Trophoblast cell (in vitro differentiated cells and primary cell): ENCODE measurements at places on chromosomes 12 and 14.
A peak's percentile ranks its signal among the peaks of the same experiment; 100 is the strongest.

- DNase-seq = no peak
- no peaks in the 10 kb centered on the region for H3K36me3 ChIP-seq
- H3K4me3 ChIP-seq = no peak overlapping the region
These were observed 156.6 kb upstream of the CAND1 start for GRCh38 chr12:67112586-67112985.

GRCh38 chr12:103757248-103757647 is 83.8 kb downstream of the NT5DC3 start:
- H3K27ac ChIP-seq = no peak overlapping the region
- H3K36me3 ChIP-seq = peaks cover 2% of the 10 kb centered on the region
- no peaks in the 10 kb centered on the region for H3K4me1 ChIP-seq
- H3K27me3 ChIP-seq = no peaks in the 10 kb centered on the region
- DNase-seq = no peak
- H3K4me3 ChIP-seq = no peak overlapping the region

- H3K27ac ChIP-seq = no peak overlapping the region
- peak; percentile 13 for DNase-seq
- no peaks in the 10 kb centered on the region for H3K27me3 ChIP-seq
- no peaks in the 10 kb centered on the region for H3K4me1 ChIP-seq
These were observed 356.7 kb downstream of the ETNK1 start for GRCh38 chr12:22981711-22982110.

GRCh38 chr14:24422261-24422660 is 7.2 kb downstream of the CBLN3 start:
- H3K36me3 ChIP-seq = no peaks in the 10 kb centered on the region
- DNase-seq = no peak
- H3K4me3 ChIP-seq = no peak overlapping the region
- H3K27me3 ChIP-seq = no peaks in the 10 kb centered on the region
- H3K4me1 ChIP-seq = no peaks in the 10 kb centered on the region

- no peak for DNase-seq
- H3K27me3 ChIP-seq = no peaks in the 10 kb centered on the region
These were observed 11.0 kb upstream of the JPH4 start for GRCh38 chr14:23589606-23590005.

DNA sequence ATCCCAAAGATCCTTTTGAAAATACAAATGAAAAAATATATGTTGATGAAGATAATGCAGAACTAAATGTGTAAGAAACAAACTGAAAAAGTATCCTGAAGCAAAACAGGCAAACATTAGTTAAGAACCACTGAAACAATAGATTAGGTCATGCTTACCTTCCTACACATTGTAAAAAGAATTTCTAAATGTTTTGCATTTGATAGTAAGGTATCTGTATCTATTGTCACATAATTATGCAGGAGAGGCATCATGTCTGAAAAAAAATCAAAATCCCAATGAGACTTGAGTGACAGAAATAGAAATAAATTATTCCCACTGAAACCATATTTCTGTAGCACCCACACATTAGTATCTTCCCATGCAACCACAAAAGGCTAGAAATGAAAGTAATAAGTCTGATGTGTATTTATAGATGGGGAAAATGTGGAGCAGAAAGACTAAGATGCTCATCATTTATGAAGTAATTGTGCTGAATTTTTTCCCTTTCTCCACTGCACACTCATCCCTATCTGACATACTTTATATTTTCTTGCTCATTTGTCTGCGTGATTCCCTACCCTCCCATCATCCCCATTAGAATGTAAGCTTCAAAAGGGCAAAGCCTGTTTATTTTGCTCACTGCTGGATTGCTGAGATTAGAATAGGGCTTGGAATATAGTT is 43.5 kb downstream of the IPO8 start:
- H3K36me3 ChIP-seq = peaks cover 2% of the 10 kb centered on the region
- no peak overlapping the region for H3K27ac ChIP-seq
- H3K4me1 ChIP-seq = no peaks in the 10 kb centered on the region
- no peak overlapping the region for H3K4me3 ChIP-seq

DNA sequence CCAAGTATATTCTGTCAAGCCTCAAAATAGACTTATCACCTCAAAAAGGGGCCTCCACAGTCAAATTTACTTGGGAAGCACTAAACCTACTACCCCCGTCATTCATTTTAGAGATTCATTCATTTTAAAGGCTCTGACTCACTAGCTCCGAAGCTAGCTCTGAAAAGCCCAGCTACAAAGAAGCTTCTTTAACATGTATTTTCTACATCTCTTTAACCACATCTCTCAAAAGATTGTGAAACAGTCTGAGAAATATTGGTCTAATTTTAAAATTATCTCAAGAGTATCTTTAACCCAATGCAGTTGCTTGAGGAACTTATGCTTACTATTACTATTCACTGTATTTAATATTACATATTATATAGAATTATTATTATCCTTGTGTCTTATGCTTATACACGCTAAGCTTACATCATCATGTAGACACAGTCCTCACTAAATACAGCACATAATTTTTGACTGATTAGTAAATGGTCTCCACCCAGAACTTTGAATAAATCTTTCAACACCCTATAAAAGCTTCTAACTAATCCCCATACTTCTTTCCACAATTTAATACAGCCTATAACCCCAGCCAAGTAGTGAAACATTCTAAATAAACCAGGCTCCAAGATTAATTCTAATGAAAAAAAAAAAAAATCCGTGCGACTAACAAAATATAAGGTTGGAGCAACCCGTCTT is 7.8 kb downstream of the NT5DC3 start:
- H3K36me3 ChIP-seq = no peaks in the 10 kb centered on the region
- no peak overlapping the region for H3K27ac ChIP-seq
- H3K27me3 ChIP-seq = no peaks in the 10 kb centered on the region

DNA sequence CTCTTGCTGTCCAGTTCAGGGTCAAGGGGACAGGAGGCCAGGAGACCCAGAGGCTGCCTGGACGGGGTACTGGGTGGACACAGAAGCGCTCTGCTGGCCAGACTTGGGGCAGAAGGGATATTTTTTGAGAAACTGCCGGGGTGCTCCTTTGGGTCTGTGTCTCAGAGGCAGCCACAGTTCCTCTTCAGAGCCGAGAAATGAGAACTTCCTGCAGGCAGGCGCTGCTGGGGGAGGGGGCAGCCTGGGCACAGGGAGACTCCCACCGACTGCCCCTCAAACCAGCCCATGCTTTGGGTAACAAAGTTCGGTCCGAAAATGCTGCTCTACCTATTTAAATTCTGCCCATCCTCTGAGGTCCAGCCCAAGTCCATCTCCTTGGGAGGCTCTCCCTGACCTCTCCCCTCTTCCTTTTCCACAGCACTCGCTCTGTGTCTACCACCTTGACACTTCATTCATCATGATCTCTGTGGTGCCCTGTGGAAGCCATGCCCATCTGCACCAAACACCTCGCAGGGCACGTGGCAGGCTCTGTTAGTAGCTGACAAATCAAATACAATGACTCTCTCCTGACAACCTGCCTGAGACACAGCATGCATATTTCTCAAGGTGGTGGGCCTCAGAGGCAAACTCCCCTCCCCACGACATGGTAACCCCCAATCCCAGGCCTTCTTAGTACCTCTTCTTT is 16.4 kb downstream of the HDAC7 start:
- no peak overlapping the region for H3K4me3 ChIP-seq
- peaks cover 42% of the 10 kb centered on the region for H3K36me3 ChIP-seq
- peaks cover 31% of the 10 kb centered on the region for H3K4me1 ChIP-seq
- no peaks in the 10 kb centered on the region for H3K27me3 ChIP-seq

GRCh38 chr12:118536306-118536906 is 160.1 kb downstream of the SUDS3 start:
- H3K36me3 ChIP-seq = no peaks in the 10 kb centered on the region
- no peaks in the 10 kb centered on the region for H3K27me3 ChIP-seq
- peak; percentile 87 for DNase-seq
- no peaks in the 10 kb centered on the region for H3K4me1 ChIP-seq
- H3K27ac ChIP-seq = no peak overlapping the region

- peaks cover 6% of the 10 kb centered on the region for H3K4me1 ChIP-seq
- no peaks in the 10 kb centered on the region for H3K36me3 ChIP-seq
- DNase-seq = peak; percentile 91
- no peak overlapping the region for H3K27ac ChIP-seq
These were observed 3.8 kb downstream of the TXNRD1 start for GRCh38 chr12:104219361-104219892.

DNA sequence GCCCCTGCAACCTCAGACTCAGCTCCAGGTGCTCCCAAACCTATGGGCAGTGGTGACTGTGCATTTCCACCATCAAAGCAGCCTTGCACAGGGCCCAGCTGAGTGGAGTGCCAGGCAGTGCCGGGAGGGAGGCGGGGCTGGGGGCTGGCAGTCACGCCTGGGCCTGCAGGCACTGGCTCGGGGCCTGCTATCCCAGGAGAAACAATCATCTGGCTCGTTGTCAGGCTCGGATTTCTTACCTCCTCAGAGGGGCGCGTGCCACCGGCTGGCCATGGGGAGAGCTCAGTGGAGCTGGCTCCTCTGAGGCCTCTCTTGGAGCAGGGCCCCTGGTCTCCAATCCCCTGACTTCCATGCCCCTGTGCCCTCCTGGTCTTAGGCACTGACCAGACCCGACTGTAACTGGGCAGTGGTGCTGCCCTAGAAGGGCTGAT is 20.2 kb upstream of the PPP1R13B start:
- peaks cover 14% of the 10 kb centered on the region for H3K4me1 ChIP-seq
- no peak overlapping the region for H3K27ac ChIP-seq
- no peak for DNase-seq
- H3K4me3 ChIP-seq = no peak overlapping the region
- H3K27me3 ChIP-seq = no peaks in the 10 kb centered on the region

DNA sequence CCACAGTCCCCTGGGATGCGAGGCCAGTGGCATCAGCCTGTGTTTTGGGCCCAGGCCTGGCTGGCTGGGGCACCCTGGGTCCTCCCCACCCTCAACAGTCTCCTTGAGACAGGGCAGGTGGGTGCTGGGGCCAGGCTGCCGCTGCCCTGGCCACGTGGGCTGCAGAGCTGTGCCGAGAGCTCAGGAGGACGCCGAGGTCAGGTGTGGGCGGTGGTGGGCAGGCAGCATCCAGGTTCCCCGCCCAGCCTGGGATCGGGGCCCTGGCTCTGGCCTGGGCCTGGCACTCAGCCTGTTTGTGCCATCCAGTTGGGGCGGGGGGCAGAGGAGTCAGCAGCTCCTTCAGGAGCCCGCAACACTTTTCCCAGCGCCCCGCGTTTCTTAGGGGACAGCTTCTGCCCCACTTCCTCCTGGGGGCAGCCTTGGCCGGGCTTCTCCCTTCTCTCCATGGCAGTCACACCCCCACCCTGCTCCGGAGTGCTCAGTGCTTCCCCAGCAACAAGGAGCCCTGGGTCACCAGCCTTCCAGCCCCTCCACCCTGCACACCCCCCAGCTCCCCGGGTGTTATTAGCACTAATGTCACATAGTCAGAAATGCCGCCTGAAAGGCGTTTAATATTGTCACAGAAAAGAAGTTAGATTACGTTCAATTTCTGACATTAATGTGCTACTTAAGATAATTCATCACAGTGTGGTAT is 30.8 kb downstream of the KIF26A start:
- H3K4me1 ChIP-seq = peaks cover 14% of the 10 kb centered on the region
- no peak for DNase-seq
- no peak overlapping the region for H3K4me3 ChIP-seq
- no peak overlapping the region for H3K27ac ChIP-seq
- no peaks in the 10 kb centered on the region for H3K27me3 ChIP-seq

- no peak overlapping the region for H3K4me3 ChIP-seq
- no peaks in the 10 kb centered on the region for H3K36me3 ChIP-seq
- H3K27ac ChIP-seq = no peak overlapping the region
- H3K27me3 ChIP-seq = no peaks in the 10 kb centered on the region
- no peaks in the 10 kb centered on the region for H3K4me1 ChIP-seq
- peak; percentile 29 for DNase-seq
These were observed 114.4 kb downstream of the LMNTD1 start for GRCh38 chr12:25438638-25439037.

DNA sequence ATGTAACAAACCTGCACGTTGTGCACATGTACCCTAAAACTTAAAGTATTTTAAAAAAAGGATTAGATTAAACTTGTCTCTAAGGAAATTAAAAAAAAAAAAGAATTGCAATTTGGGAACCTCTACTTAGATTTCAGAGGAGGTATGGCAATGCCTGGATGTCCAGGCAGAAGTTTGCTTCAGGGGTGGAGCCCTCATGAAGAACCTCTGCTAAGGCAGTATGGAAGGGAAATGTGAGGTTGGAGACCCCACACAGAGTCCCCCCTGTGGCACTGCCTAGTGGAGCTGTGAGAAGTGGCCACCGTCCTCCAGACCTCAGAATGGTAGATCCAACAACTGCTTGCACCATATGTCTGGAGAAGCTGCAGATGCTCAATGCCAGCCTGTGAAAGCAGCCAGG is 279.6 kb upstream of the CCDC196 start:
- H3K27ac ChIP-seq = no peak overlapping the region
- H3K4me3 ChIP-seq = no peak overlapping the region
- peaks cover 1% of the 10 kb centered on the region for H3K36me3 ChIP-seq
- no peaks in the 10 kb centered on the region for H3K27me3 ChIP-seq
- DNase-seq = no peak
- no peaks in the 10 kb centered on the region for H3K4me1 ChIP-seq

DNA sequence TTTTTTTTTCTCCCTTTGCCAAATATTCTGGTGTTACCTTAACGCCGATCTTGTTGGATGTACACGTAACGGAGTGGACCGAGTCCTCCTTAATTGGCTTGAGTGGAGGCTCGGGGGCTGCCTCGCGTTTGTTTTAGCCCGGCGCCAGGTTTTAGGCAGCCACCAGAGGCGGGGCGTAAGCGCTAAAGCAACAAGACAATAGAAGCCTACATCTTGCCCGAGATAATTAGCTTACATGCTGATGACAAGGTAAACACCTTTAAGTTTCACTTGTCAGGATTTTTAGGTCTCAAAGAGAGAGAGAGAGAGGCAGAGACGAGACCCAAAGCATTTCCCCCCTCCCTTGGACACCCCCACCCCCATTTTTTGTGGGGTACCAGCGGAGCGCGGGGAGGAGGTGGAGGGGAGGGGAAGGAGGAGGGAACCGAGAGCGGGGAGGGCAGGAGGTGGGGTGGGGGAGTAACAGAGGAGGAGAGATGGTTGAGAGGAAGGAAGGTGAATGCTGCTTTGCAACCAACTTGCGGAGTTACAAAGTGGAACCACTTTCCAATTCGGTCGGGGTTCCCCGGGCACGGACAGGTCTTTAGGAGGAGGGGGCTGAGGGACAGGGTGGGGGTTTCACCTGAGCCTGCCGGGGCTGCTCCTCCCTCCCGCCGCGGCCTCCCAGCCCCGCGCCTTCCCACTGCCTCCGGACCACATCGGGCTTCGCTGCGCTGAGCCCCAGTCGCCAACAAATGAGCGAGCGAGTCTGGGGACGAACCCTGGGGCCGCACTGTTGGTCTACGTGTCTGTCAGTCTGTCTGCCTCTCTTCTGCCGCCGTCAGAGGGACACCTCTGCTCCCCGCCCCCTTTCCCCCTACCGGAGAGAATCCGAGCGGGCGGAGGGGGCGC is at the start of gene NKX2-1:
Gene NKX2-1, minus strand, starts transcription at position 802 of the 891 bp plus-strand sequence. Its CDS starts 103 bp downstream, at position 699.
- H3K4me3 ChIP-seq = peak within 1 kb of the TSS; percentile 45
- no peak for DNase-seq
- H3K27ac ChIP-seq = no peak within 1 kb of the TSS
- H3K27me3 ChIP-seq = peaks cover 94% of the 10 kb centered on the region
